Caudate nucleus (tissue), 63 donors: ENCODE measurements at places on chromosomes 4 and X.

GRCh38 chr4:78734441-78735162, 41.5 kb upstream of the BMP2K start:
- no peak for DNase-seq

GRCh38 chr4:38279077-38279476, 318.9 kb downstream of the PTTG2 start:
- no peak for DNase-seq

DNA sequence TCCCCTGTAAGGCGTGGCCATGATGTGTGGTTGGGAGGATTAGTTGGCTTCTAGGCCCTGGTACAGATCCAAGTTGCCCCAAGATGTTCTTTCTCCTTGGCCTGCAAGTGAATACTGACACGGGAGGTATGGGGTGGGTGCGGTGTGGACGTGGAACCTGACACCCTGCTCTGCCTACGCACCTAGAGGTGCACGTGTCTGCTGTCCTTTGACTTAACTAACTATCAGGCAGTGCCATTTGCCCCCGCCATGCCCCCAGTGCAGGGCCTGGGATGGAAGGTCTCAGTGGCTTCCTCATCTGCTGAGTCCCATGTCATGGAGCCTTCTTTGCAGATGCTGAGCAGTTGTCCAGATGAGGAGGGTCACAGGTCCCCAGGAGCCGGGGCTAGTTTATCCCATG, 90.8 kb downstream of the PSAPL1 start:
- DNase-seq, result no peak

DNA sequence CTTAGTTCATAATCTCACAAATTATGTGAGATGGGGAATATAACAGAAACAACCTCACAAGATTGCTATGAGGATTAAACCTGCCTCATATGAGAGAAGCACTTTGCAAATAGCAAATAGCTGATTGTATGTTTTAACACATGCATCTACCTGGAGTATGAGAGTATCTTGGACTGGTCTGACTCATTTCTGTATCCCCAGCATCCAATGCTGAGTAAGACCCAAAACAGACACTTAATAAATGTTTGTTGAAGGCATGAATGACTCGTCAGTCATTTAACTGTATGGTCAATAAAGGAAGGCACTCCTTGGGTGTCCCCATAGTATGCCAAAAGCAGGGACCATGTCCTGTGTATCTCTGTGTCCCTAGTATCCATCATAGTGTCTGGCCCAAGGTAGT, 350.9 kb upstream of the F9 start:
- no peak for DNase-seq

- no peak for DNase-seq
Observed at GRCh38 chrX:131359611-131360010, 70.5 kb upstream of the IGSF1 start.

GRCh38 chrX:17736478-17736855, 826 bp upstream of the SCML1 start:
- DNase-seq, result no peak

GRCh38 chrX:64571011-64571410, 175.8 kb upstream of the MTMR8 start:
- DNase-seq, result no peak

DNA sequence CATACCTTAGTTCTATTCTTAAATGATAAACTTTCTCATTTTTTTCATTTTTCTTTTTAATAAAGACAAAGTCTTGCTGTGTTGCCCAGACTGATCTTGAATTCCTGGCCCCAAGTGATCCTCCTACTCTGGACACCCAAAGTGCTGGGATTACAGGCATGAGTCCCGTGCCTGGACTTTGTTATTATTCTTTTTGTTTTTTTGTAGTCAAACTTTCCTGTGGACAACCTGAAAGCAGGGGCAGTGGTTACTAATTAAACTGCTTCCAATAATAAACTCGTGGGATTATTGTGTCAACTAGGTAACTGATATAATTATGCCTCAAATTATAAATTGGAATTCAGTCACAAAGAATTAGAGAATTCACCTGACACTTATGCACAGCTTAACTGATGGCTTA, 107.8 kb upstream of the RAPGEF2 start:
- no peak for DNase-seq

DNA sequence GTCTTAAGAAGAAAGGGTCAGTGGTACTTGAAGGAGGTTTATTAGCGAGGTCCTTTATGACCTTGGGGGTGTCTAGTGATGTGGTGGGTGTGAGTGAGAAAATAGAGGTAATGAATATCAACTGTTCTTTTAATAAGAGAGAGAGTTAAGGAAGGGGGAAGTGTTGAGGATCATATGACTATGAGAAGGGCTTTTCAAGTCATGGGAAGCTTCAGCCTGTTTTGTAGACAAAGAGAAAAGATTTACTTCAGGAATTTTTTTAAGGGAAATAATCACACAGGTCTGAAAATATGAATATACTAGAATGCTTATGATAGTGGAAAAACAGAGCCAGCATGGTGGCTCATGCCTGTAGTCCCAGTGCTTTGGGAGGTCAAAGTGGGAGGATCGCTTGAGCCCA, 41.3 kb upstream of the MTMR1 start:
- DNase-seq, result no peak

DNA sequence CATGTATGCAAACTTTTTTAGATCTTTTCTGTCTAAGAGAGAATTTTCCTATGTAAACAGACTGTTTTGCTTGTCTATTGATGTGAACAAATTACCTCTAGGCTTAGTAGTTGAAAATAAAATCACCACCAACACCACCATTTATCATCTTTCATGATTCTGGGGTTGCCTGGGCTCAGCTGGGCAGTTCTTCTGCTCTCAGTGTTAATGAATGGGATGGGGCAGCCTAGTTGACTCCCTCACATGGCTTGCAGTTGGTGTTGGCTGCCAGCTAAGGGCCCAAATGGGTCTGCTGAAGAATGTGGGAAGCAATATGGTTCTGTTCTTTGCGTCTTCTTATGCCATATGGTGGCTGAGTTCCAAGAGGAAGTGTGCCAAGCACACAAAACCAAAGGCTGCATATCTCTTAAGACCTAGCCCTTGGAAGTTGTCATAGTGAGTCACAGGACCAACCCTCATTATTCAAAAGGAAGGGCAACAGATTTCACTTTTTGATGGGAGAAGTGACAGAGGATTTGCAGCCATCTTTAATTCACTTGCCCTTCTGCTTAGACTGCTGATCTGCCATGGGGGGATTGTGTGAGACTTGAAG, 17.9 kb downstream of the REELD1 start:
- DNase-seq, result no peak

GRCh38 chrX:11137543-11138139, 26.5 kb downstream of the HCCS start:
- no peak for DNase-seq

DNA sequence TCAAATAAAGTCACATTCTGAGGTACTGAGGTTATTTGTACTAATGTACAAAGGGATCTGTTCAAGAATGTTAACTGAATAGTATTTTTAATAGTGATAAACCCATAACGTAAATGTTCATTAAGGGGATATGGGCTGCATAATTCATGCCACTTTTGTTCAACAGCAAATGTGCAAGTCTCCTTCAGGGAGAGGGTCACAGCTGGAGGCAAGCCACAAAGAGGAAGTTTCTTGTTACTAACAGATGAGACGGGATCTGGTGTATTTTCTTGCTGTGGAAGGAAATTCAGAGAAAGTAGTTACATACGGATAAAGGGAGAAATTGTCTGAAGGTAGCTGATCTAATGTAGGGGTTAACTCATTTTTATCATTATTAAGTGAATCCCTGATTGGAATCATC, 10.0 kb downstream of the ZFP42 start:
- no peak for DNase-seq

DNA sequence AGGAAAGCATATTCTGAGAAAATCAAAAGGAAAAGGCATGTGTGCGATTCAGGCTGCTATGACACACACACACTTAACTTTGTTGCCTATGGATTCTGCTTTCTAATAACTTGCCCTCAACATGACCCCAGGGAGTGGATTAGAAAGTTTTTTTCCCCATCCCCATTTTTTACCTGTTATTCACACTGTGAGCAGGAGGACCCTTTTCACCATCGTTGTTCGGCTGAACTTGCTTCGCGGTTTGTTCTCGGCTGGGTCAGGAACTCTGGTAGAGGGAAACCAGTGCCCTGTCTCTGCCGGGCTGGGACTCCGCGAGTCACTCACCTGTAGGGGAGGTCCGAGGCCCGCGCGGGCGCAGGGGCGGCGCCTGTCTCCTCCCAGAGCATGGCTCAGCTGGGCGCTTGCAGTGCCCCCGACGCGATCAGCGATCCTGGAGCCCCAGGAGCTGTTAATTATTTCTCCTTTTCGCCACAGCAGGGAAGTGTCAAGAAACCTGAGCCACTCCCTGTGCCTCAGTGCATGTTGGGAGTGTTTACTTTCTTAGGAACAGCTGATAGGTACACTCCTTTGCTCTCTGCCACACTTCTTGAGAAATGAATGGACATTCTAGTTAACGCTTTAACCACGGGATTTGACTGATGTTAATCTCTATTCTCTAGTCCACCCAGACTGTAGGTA, at the start of gene RASSF6:
Gene RASSF6 (minus strand): TSS at position 322 of the 678 bp plus-strand sequence. CDS start 8,641 bp downstream, outside the sequence.
- no peak for DNase-seq

DNA sequence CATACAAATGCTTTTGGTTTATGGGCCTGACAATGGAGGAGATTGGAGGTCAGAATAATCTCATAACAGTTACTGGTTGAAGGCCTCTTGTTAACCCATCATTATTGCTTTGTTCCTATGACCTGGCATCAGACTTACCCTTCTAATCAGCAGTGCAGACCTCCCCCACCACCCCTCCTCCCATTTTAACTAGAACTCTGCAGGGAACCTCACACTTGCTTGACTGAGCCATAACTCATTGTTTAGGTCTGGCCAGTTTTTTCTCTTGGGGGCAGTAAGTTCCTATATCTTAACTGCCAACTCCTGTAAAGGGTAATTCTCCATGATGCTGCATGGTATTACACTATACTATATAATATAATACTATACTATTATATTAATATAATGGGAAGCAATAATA, 609.3 kb downstream of the IL1RAPL1 start:
- no peak for DNase-seq

DNA sequence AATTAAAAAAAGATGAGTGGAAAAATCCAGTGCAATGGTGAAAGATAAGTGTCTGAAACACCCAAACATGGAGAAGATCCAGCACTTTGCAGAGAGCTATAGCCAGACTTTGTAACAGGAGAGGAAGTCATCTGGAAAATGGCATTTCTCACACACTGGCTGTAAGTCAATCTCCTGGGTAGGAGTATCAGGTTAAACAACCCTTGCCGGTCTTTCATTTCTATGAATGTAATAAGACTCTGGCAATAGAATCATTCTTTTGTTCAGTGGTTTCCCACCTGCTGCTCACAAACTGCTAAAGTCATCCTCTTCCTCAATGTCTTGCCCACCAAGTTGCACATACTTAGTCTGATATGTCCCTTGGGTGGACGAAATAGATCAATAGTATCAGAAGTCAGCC, 94.0 kb upstream of the ATP8A1 start:
- no peak for DNase-seq

- no peak for DNase-seq
Observed at GRCh38 chrX:38881727-38882126, 80.5 kb downstream of the MID1IP1 start.

GRCh38 chr4:188372829-188373228, 233.6 kb downstream of the TRIML1 start:
- DNase-seq, result no peak

DNA sequence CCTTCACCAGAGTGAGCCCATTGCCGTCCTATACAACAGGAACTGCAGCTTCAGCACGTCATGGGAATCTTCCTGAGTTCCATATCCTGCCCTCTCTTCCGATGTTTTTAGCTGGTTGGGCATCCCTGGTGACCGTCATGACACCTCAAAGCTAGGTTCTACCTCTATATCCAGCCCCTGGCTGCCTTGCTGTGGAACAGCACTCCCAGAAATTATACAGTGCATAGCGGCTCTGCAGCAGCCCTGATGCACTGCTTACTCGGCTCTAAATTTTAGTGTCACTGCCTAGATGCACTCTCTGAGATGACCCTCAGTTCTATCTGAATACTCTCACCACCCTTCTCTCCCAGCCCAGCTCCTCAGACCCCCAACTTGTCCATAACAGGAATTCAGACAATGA, 44.3 kb downstream of the ARHGEF38 start:
- no peak for DNase-seq

DNA sequence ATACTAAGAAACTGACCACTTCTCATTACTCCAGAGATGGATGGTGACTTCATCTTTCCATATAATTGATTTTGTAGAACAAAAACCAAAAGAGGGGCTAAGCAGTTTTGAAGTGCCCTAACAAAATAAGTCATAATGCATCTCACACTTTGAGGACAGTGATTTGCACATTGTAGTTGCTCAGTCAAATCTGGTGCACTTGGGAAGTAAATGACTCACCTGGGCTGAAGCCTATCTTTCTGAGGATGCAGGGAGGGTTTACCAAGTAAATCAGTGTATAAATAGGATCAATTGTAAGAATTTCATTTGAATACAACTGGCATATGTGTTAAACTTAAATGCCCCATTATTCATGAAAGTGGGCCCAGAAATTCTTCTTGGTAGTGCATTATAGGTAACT, 134.2 kb downstream of the DCLK2 start:
- DNase-seq, result no peak

DNA sequence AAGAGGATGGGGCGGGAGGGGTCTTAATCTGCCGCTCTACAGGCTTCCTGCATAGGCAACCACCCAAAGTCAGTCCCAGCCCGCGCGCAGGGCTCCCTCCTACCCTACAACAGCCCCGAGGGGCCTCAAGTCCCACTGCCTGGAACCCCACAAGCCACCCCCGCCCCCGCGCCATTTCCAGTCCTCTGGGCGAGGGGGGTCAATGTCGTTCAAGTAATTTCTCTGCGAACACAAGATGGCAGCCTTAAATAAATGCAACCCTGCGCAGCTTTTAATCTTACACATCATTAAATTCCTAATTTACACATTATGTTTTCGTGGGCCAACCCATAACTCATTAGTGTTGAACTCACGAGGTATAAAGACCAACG, 92.9 kb downstream of the BCOR start:
- DNase-seq, result no peak

- no peak for DNase-seq
Observed at GRCh38 chr4:164846566-164846965, 30.4 kb upstream of the APELA start.

GRCh38 chr4:120286813-120287212, 220.2 kb upstream of the MAD2L1 start:
- DNase-seq, result no peak

DNA sequence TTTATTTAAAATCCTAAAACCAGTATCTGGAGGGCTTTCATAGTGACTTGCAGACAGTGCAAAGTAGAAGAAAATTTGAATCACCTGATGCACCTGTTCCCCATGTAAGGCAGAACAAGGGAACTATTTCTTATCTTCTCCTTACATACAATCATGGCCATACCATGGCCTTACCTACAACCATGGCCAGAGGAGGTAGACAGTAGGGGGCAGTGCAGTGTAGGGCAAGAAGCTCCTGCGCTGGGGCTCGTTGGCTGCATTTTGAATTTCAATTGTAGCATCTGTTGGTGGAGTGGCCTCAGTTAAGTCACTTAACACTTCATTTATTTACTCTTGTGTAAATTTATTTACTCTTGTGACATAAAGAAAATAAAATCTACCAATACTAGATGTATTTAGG, 33.0 kb downstream of the GALNTL6 start:
- no peak for DNase-seq
